ENCODE measurements at places on chromosomes 7 and 10. TPM values are rescaled to one million over a fixed set of nuclear protein-coding genes. Genes with fewer than 3 reads are reported as not detected.

The AKR1D1 gene
- total RNA-seq: not detected

The PANK1 gene
- total RNA-seq: 8.0 TPM

The UTF1 gene
- total RNA-seq: not detected

The PDE6C gene
- total RNA-seq: not detected

The GHITM gene
- total RNA-seq: 117 TPM

The TFR2 gene
- 0.41 TPM for total RNA-seq

The ASAH2 gene
- 1.5 TPM for total RNA-seq

The CYP26C1 gene
- 0.35 TPM for total RNA-seq

DNA sequence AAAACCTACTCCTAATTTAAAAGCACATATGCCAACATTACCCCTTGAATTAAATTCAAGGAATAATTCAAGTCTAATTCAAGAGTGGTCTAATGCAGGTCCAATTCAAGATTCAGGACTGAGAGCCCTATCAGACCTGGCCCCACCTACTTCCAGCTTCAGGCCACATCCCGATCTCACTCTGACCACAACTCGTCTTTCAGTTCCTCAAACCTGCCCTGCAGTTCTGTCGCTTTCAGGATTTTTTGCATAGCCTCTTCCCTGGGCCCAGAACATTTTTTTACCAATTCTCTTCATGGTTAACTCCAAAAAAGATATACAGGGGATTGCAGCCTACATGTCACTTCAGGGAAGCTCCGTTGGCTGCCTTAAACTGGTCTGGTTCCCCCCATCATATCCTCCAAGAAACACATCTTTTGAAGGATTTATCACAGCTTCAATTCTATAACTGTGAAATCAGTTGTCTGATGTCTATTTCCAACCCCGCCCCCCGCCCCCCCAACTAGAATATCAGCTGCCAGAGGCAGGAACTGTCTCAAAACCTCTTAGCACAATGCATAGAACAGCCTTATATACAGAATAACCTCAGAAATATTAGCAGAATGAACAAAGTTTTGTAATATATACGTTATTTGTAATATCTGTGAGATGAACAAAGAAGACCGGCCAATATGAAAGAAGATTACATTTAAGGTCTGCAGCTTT lies 20.8 kb downstream of the CCDC6 start:
- H3K4me3 ChIP-seq: no peak overlapping the region
- no peak overlapping the region for H3K27ac ChIP-seq
- H3K4me1 ChIP-seq: peaks cover 39% of the 10 kb centered on the region

DNA sequence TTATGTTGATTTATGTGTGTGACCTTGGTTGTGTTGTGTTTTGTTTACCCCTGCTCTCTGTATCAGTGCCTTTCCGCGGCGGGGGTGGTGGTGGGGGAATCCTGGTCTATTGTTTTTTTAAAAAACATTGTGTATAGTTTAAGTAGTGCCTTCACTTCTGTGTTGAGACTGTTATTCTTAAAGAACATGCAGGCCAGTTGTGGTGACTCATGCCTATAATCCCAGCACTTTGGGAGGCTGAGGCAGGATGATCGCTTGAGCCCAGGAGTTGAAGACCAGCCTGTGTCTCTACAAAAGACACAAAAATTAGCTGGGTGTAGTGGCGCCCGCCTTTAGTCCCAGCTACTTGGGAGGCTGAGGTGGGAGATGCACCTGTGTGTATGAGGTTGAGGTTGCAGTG lies 429.0 kb upstream of the LRGUK start:
- H3K27ac ChIP-seq: no peak overlapping the region
- no peak for DNase-seq
- H3K27me3 ChIP-seq: no peaks in the 10 kb centered on the region
- no peak overlapping the region for H3K4me3 ChIP-seq
- no peaks in the 10 kb centered on the region for H3K36me3 ChIP-seq

- no peaks in the 10 kb centered on the region for H3K27me3 ChIP-seq
- H3K27ac ChIP-seq: no peak overlapping the region
- H3K36me3 ChIP-seq: no peaks in the 10 kb centered on the region
- peaks cover 13% of the 10 kb centered on the region for H3K4me1 ChIP-seq
These were observed 129.2 kb downstream of the TES start for GRCh38 chr7:116339564-116339963.

DNA sequence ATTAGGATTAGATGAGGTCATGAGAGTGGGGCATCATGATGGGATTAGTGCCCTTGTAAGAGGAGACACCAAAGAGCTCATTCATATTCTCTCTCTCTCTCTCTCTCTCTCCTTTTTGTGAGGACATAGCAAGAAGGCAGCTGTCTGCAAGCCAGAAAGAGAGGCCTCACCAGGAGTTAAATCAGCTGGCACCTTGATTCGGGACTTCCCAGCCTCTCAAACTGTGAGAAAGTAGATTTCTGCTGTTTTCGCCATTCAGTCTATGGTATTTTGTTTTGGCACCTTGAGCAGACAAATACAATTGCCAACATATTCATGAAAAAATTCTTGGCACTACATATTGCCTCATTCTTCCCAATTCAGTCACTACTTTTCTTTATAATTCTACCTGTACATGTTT lies 20.6 kb upstream of the ATAD1 start:
- no peak for DNase-seq
- no peaks in the 10 kb centered on the region for H3K36me3 ChIP-seq
- H3K4me1 ChIP-seq: no peaks in the 10 kb centered on the region
- no peak overlapping the region for H3K27ac ChIP-seq
- no peaks in the 10 kb centered on the region for H3K27me3 ChIP-seq
- H3K4me3 ChIP-seq: no peak overlapping the region

DNA sequence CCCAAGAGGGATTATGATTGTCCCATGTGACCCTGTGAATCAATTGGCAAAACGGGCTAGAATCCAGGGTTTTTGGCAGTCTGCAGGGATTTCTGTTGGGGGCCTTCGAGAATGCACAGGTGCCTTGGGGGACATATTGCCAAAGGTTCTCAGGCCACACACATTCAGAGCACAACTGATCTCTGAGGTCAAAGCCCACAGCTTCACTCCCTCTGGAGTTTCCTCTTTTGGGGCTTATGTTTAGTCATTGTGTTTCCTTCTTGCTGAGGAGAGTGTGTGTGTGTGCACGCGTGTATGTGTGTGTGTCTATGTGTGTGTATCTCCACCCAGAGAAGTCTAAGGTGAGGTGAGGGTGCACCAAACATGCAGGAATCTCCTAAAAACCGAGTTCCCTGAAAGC lies 8.8 kb downstream of the PPIF start:
- no peak for DNase-seq
- peaks cover 40% of the 10 kb centered on the region for H3K36me3 ChIP-seq
- no peak overlapping the region for H3K4me3 ChIP-seq
- no peaks in the 10 kb centered on the region for H3K27me3 ChIP-seq
- H3K4me1 ChIP-seq: no peaks in the 10 kb centered on the region

DNA sequence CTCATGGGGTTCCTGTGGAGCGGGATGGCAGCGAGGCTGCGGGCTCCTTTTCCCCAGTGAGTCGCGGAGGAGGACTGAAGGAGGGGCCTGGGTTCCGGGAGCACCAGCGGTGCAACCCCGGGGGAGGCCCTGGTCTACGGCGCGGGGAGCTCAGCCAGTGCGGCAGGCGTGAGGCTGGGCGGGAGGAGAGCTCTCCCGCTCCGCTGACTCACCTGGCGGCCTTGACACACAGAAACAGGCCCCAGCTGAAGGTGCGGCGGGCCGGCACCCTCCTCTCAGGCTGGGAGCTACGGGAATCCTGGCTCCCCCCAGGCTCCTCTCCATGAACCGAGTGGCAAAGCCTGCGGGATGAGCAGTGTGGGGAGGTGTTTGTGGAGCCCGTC lies 6.8 kb upstream of the NOM1 start:
- H3K27me3 ChIP-seq: peaks cover 18% of the 10 kb centered on the region
- DNase-seq: no peak
- H3K4me1 ChIP-seq: no peaks in the 10 kb centered on the region
- no peaks in the 10 kb centered on the region for H3K36me3 ChIP-seq

GRCh38 chr10:18472977-18473376 lies 178.4 kb downstream of the NSUN6 start:
- no peak overlapping the region for H3K27ac ChIP-seq
- no peak for DNase-seq
- no peak overlapping the region for H3K4me3 ChIP-seq
- H3K4me1 ChIP-seq: no peaks in the 10 kb centered on the region
- H3K36me3 ChIP-seq: no peaks in the 10 kb centered on the region

DNA sequence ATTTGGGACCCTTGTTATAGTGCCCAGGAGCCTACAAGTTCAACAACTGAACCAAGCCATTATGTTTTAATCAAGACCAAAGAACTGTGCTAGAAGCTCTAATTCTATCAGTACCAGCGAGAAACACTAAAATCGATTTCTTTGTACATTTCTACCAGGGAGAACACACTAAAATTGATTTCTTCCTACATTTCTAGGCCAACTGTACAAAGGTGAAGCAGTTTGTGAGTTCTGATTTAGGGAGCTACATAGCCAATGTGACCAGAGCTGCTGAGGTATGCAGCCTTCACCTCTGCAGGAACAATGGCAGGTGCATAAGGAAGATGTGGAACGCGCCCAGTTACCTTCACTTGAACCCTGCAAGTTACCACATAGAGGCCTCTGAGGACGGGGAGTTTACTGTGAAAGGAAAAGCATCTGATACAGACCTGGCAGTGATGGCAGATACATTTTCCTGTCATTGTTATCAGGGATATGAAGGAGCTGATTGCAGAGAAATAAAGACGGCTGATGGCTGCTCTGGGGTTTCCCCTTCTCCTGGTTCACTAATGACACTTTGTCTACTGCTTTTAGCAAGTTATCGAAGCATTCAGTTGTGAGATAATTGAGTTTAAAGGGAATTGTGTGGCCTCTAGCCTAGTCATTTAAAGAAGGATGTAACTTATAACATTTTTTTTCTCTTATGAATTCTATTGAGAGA lies 31.7 kb downstream of the HYAL4 start:
- H3K4me3 ChIP-seq: no peak overlapping the region
- H3K36me3 ChIP-seq: no peaks in the 10 kb centered on the region
- no peak overlapping the region for H3K27ac ChIP-seq
- DNase-seq: no peak
- no peaks in the 10 kb centered on the region for H3K27me3 ChIP-seq
- no peaks in the 10 kb centered on the region for H3K4me1 ChIP-seq

GRCh38 chr7:96167424-96167823 lies 154.5 kb downstream of the SLC25A13 start:
- H3K36me3 ChIP-seq: peaks cover 58% of the 10 kb centered on the region
- no peaks in the 10 kb centered on the region for H3K27me3 ChIP-seq
- no peaks in the 10 kb centered on the region for H3K4me1 ChIP-seq

DNA sequence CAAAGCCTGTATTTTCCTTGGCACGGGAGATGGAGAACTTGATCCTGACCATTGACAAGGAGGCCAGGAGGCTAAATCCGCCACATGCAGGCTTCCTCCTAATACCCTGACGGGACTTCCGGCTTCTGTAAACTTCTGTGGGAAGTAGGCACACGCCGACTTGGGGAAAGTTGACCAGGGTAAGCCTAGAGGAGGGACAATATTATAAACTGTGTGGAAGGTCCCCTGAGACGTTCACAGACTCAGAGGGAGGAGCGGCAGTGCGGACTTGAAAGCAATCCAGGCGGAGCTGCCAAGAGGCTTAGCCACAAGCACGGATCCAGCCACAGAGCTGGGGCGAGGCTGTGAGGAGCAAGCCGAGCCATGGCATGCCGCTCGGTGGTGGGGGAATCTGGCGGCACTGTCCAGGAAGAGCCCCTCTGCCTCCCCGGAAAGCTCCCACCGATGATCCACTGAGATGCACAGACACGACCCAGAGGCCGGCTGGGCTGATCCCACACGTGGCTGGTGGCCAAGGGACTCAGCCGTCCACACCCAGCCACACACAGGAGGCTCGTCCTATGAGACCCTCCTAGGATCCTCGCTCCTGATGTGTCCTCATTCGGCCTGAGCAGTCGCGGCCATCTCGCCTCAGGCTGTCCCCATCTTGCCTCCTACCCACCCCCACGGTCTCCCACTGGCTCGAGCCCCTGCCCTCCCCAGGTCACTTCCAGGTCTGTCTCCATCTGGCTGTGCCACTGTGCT lies 40.0 kb upstream of the INSIG1 start:
- no peak overlapping the region for H3K4me3 ChIP-seq
- H3K36me3 ChIP-seq: no peaks in the 10 kb centered on the region
- H3K27me3 ChIP-seq: peaks cover 8% of the 10 kb centered on the region

- H3K4me3 ChIP-seq: no peak overlapping the region
- no peaks in the 10 kb centered on the region for H3K27me3 ChIP-seq
- peaks cover 71% of the 10 kb centered on the region for H3K4me1 ChIP-seq
- no peak for DNase-seq
- H3K27ac ChIP-seq: no peak overlapping the region
- no peaks in the 10 kb centered on the region for H3K36me3 ChIP-seq
These were observed 4.9 kb downstream of the SMURF1 start for GRCh38 chr7:99139036-99139435.
